ENCODE measurements at places on chromosomes 13 and 19.
A peak's percentile ranks its signal among the peaks of the same experiment; 100 is the strongest.

- no peak for DNase-seq
These were observed 31.3 kb downstream of the SIAH3 start for GRCh38 chr13:45820106-45820838.

DNA sequence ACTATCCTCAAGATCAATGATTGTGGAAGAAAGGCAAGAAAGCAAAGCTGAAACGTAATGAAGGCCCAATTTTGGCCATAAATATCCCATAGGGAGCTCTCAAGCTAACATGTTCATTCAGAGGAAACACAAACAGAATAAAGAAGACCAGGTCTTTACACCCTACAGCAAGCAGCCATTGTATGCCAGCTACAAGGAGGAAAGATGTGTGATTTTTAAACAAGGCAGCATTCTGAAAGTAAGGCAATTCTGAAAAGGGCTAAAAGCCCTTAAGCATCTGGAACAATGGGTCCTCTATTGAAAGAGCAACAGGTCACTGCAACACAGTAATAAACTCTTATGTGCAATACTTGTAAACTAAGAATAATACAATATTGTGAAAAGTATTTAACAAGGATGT, 1002.4 kb downstream of the SLITRK1 start:
- no peak for DNase-seq

GRCh38 chr13:40480012-40480914, 186.2 kb downstream of the FOXO1 start:
- no peak for DNase-seq

GRCh38 chr19:29528946-29529645, 3.3 kb downstream of the VSTM2B start:
- DNase-seq: no peak

DNA sequence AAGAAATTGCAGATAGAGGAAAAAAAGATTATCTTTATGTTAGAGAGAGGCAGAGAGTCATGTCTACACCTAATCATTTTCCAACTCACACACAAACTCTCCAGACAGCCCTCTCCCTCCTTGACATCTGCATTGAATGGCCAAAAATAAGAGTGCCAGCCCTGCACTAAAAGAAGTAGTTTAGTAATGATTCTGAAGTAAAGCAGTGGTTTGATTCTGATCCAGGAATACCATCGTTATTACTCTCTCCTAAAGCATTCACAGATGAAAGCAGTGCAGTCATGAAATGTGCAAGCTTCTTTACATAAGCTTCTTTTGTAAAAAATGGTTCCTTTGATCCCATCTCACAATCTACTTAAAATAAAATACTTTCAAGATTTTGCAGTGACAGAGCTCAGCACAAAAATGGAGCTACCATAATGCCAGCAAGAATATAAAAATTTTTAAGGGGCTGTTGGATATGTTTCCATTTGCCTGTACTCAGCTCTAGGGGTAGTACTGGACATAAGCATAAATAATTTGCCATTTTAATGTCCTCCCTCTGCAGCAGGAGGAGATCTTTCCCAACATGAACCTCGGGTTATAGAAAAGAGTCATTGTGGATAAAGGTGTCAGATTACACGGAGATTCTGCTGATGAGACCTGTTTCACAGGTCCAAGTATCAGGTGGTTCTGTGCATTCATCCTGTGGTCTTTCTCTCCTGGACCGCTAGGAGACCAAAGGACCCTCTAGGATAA, 406.3 kb downstream of the DCT start:
- peak; percentile 42 for DNase-seq

GRCh38 chr13:94209117-94209516, 270.4 kb downstream of the DCT start:
- DNase-seq: peak; percentile 59
